ENCODE measurements at places on chromosomes 4 and X.

DNA sequence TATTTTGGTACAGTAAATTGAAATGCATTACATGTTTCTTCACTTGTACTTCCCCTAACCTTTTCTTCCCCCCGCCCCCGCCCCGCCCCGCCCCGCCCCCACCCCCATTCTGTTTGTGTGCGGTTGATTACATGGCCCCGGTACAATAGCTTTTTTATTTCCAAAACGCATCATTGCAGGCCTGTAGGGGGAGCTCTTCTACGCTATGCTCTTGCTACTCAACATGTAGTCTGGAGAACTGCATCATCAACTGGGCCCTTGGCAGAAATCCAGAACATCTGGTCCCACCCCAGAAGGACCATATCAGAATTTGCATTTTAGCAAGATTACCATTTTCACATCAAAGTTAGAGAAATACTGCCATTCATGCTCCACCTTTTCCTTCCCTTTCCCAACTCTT lies 333.3 kb upstream of the DDX53 start:
- peak; percentile 3 for DNase-seq

DNA sequence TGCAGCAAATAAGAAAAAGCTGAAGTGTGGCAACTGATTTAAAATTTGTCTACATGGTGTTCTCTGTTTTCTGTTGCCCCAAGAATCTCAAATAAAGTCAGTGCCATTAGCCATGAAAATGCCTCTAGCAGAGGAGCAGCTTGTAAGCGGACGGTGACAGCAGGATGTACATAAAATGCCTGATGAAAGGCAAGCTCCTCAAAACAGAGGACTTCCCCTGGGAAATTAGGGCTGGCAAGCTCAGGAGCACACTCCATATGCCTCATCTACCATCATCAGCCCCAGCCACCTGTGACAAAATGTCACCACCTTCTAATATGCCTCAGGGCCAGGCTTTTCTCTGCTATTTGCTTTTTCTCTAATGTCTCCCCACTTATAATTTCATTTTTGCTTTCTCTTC lies 54.5 kb downstream of the ASB9 start:
- no peak for DNase-seq

- DNase-seq = no peak
Observed at GRCh38 chrX:107626481-107626880, 1.8 kb upstream of the PRPS1 start.

GRCh38 chr4:3611778-3612177 lies 79.6 kb upstream of the LRPAP1 start:
- no peak for DNase-seq

- no peak for DNase-seq
Observed at GRCh38 chrX:37829721-37830120, 17.6 kb downstream of the DYNLT3 start.

- no peak for DNase-seq
Observed at GRCh38 chr4:58275856-58276255, 1165.7 kb upstream of the IGFBP7 start.

DNA sequence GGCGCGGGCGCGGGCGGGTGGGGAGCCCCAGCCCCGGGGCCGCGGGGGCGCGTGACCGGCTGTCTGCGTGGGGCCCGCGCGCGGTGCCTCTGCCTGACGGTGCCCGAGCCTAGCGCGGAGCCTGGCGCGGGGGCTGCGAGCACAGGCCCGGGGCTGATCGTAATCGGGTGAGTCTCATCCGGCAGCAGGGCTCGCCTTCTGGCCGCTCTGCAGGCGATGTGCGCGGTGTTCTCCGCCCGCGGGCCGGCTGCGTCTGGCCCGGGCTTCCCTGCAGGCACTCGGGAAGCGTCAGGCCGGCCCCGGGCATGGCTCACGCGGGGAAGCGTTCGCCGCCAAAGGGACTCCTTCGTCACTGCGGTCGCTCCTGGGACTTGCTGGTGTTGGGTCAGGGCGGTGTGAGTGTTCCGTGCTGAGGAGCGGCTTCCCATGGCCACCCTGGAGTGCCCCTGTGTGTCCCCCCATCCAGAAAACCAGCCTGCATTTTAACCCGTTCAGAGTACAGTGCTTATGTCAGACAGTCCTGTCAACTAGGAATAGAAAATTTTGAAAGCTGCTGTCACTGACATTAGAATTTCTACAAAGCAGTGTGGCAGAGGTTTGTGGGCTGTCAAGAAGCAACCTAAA lies 40.6 kb downstream of the FAM149A start:
- peak; percentile 82 for DNase-seq

GRCh38 chr4:63580796-63581475 lies 828.3 kb downstream of the TECRL start:
- no peak for DNase-seq

Measured in adipocyte (in vitro differentiated cells).